Kidney (tissue), 22 donors: ENCODE measurements at places on chromosomes 5 and 9.

DNA sequence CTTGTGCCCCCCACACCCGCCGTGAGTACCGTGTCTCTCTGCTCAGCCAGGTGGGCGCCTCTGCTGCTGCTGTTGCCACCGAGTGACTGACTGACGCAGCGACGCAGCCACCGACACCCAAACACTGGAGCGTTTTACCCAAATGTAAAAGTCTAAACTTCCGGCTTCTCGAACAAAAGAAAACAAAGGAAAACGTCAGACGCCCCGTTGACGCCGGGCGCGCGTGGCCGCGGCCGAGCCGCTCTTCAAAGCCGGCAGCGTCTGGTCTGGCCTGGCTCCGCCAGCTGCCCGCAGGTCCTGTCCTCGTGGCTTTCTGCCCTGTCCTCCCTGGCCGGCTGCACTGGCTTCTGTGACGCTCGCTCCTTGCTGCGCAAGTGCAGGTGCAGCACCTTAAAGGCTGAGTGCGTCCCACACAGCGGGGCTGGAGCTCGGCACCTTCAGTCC lies 41.4 kb upstream of the CLPTM1L start:
- DNase-seq: peak; percentile 73

- no peak for DNase-seq
Measured at GRCh38 chr9:33228606-33229005, 11.4 kb upstream of the SPINK4 start.

DNA sequence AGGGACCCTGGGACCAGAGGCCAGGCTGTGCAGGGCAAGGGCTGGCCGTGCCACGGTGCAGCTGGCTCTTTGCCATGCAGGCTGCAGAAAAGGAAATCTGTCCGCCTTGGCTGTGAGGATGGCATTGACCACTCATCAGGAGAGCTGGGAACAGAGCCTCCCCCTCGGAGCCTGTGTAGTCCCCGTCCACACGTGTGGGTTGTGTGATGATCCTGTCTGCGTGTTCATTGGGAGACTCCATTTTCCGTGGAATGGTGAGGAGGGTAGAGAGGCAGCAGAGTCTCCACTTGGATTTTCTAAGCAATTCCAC lies 47.7 kb downstream of the EHMT1 start:
- DNase-seq: no peak

- DNase-seq: no peak
Measured at GRCh38 chr5:101084353-101084752, 181.3 kb upstream of the ST8SIA4 start.

- no peak for DNase-seq
Measured at GRCh38 chr9:121696930-121697329, 45.5 kb downstream of the DAB2IP start.
